ENCODE measurements at places on chromosomes 3 and 15.
A peak's percentile ranks its signal among the peaks of the same experiment; 100 is the strongest.

- no peak for DNase-seq
Observed at GRCh38 chr15:71201477-71201876, 86.2 kb downstream of the THSD4 start.

DNA sequence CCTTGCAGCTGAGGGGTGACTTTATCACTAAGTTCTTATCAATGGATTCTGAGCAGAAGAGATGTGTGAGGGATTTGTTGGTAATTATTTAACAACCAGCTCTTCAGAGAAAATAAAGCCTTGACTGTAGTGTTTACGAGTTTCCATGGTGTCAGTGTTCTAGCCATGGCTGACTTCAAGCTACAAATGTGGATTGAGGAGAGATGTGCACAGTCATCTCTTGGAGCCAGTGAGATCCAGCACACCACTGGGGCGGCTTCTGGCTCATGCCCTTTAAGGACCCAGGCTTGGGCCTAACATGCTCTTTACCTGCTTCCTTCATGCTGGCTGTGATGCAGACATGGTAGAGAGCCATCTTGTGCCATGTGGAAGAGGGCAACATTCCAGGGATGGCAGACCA is 145.6 kb upstream of the MRPS22 start:
- DNase-seq, result no peak

DNA sequence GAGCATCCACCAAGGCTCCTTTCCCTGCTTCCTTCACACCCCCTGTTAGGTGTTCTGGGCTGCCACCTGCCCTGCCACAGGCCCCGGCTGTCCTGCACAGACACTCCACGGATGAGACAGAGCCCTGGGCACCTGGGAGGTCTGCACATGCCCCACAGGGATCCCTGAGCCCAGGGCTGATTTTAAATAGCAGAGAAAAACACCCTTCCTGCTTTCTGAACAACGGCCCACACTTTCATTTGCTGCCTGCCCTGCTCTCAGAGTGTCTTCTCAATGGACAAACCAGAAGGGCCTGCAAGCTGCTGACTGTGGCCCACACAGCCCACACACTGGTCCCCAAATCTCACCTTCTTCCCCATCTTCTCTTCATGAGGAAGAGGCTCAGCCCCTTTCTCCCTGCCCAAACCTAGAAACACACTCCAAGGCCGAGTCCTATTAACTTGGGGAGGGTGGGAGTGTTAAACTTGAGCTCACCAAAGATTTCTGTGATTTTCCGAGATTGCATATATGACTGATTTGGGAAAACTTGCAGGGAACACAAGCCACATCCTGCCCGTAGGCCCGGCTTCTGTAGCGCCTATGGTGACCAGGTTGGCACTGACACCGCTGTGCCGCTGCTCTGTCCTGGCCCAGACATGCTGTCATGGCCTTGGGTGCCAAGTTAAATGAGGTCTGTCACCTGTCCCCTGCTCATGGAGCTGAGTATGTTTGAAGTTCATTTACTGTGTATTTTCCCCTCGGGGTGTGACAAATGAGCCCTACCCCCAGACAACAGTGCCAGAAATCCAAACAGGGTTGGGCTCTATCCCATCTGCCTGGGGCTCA is 47.2 kb upstream of the KLF13 start:
- DNase-seq, result no peak

- DNase-seq, result no peak
Observed at GRCh38 chr3:69097407-69098086, 12.8 kb downstream of the ARL6IP5 start.

GRCh38 chr15:52093539-52094510 is 18.8 kb downstream of the BCL2L10 start:
- DNase-seq, result peak; percentile 74

- DNase-seq, result no peak
Observed at GRCh38 chr3:194565597-194566190, 67.5 kb downstream of the TMEM44 start.

- DNase-seq, result no peak
Observed at GRCh38 chr3:140341817-140342403, 336.0 kb upstream of the TRIM42 start.

DNA sequence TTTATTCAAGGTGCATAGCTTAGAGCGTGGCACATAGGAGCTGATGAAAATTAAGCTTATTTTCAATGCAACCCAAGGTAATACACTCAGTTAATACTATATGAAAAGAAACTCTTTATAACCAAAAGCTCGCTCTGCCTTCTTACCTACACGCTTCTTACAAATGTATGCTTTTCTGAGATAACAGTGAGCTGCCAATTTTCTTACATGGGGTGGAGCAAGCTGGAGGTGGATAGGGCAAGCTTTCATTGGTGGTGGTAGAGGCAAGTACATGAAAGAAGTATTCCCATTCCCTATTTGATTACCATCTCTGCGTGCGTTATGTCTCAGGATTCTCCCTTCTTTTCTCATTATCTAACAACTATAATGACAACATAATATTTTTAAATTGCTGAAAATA is 8.9 kb downstream of the DZIP3 start:
- DNase-seq, result no peak

GRCh38 chr3:140298569-140299070 is 363.6 kb downstream of the CLSTN2 start:
- DNase-seq, result no peak

DNA sequence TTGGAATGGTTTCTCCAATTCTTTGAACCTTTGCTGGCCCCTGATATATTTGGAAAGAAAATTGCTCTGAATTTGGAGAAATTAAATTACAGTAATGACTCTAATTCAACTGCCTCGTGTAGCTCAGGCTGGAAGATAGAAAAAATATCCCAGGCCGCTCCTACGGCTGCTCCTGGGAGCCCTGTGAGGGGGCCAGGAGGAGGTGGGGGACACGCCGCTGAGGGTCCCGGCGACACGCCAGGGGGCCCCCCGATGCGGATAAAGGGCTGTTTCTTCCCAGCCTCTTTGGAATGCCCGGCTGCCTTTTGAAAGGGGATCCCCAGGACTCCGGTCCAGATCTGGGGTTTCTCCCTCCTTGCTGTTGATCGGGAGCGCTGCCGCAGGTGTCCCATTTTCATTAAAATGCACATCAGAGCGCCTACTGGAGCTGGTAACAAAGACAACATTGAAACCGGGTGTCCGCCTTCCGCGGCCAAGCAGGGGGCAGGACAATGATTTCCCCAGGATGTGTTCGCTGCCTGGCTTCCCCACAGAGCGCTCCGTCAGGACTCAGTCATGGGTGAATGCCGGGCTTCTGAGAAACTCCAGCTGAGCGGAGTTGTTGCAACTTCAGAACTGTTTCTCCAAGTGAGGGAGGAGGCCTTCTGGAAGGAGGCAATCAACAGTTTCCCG is 200.1 kb upstream of the KBTBD8 start:
- DNase-seq, result peak; percentile 10

Measured in suppressor macrophage treated with lipopolysaccharide for 4 hours (primary cell).